Occipital lobe (tissue), 3 donors: ENCODE measurements at places on chromosomes 2 and 18.

DNA sequence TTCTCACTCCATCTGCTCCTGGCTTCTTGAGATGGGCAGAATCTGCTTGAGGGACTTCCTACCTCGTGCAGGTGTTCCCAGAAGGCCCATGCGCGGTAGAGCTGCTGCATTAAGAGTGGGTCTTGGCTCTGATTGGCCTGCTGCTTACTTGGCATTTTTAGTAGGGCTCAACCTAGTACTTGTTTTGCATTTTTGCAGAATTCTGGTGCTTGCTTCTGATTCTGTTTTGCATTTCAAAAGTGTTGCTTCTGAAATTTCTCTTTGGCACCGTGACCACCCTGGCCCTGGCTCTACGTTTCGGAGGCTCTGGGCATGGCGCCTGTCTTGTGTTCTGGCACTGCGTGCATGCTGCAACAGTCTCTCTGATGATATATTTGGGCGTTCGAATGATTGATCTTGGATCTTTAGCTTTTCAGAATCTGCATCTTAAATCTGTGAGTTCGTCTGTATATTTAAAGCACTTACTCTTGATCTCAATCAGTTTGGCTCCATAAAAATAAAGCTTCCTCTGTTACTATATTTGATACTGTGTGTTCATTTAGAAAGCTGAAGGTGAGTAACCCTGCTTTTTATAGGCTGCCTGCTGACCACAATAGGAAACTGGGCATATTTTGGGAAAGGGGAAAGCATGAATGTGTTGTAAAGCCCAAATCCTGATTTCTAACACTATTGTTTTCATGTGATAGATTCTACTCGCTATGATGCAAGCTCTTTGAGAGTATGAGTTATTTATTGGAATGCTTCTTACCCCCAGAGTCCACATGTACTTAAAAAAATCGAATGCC lies 22.2 kb downstream of the EFR3B start:
- DNase-seq: peak; percentile 26

GRCh38 chr2:157322432-157322831 lies 3.2 kb downstream of the ERMN start:
- DNase-seq: no peak

- peak; percentile 20 for DNase-seq
Measured at GRCh38 chr2:231764760-231765159, 16.3 kb downstream of the PDE6D start.

- no peak for DNase-seq
Measured at GRCh38 chr2:223887127-223887526, 49.7 kb upstream of the AP1S3 start.

GRCh38 chr18:27010784-27011183 lies 145.3 kb upstream of the AQP4 start:
- DNase-seq: no peak

- no peak for DNase-seq
Measured at GRCh38 chr2:89767572-89768435, 1076.3 kb downstream of the RPIA start.

- no peak for DNase-seq
Measured at GRCh38 chr2:197943731-197944130, 139.3 kb downstream of the PLCL1 start.

- DNase-seq: no peak
Measured at GRCh38 chr2:83908750-83909149, 550.3 kb downstream of the SUCLG1 start.

GRCh38 chr2:69973335-69973735 lies 11.9 kb upstream of the ASPRV1 start:
- DNase-seq: no peak
